NB4 (cell line): ENCODE measurements at places on chromosomes 11 and 22.

DNA sequence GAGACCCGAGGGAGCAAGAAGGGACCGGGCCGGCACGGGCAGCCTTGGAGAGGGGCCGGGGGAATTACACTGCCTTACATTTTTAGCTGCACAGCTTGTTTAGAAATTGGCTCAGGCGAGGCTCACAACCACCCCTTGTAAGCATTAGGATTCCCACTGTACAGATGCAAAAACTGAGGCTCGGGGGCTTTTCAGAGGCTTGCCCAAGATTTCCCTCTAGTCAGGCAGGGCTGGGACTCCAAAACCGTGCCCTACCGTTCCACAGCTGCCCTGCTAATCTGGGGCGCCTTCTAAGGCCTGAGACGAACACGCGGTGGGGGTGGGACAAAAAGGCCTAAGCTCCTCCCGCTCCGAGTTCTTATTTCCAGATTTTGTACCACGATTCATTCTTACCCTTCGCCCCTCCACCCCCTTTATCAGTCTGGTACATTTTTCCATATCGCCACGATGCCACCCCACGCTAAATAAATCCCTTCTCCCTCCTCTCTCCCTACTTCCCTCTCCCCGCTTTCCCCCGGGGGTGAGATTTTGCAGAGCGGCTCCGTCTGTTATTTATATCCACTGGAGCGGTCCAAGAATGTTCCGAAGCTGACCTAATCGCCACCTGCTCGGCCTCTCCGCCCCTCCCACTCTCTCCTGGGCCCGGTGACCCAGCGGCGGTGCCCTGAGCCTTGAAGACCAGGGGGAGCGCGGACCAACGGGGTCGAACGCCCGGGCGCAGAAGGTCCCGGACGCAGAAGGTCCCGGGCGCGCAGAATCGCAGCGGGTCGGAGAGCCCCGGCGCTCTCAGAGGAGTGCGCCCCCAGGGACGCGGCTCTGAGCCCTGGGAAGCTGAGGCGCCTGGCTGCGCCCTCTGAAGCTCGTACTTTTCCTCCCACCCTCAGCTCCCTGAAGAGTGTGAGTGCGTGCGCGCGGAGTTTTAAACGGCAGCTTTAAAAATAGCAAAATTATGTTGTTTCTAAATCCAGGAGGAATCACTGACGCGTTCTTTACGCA is 764 bp upstream of the PACSIN3 start:
- DNase-seq: peak; percentile 80

GRCh38 chr11:66393954-66394353 is 22.4 kb upstream of the SLC29A2 start:
- no peak for DNase-seq

GRCh38 chr11:17691550-17691949 is 27.8 kb upstream of the MYOD1 start:
- no peak for DNase-seq

DNA sequence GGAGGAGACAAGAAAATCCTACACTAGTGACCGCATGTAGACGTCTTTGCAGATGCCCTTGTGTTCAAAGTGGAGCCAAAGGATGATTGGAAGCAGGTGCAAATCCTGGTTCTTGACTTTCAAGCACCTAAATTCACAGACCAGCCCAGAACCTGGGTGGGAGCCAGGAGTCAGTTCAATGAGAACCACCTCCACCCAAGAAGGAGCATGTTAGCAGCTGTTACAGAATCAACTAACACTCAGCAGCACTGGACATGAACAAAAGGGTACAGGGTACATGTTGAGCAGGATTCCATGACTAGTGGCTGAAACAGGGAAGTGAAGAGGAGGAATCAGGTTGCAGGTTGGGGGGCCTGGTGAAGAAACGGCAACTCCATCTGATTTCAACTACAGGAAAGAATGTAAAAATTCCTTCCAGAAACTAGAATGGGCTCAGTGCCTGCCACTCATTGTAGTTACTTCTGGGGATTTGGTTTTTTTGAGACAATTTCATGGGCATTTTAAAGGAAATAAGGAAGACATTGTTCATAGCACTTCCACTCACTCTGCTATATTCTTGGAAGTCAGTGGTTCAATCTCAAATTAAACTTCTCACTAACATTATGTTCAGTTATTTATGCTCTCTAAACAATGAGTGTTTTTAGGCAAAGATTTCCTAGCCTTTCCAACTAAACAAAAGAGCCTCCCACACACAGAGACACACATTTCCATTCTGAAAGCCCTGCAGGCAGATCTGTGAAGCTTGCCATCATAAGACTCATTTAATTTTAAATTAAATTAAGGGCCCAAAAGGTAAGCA is 173.3 kb downstream of the CADM1 start:
- no peak for DNase-seq

GRCh38 chr11:562046-562645 is 1.4 kb downstream of the RASSF7 start:
- DNase-seq: no peak

GRCh38 chr11:112611771-112612170 is 349.4 kb upstream of the NCAM1 start:
- DNase-seq: no peak

DNA sequence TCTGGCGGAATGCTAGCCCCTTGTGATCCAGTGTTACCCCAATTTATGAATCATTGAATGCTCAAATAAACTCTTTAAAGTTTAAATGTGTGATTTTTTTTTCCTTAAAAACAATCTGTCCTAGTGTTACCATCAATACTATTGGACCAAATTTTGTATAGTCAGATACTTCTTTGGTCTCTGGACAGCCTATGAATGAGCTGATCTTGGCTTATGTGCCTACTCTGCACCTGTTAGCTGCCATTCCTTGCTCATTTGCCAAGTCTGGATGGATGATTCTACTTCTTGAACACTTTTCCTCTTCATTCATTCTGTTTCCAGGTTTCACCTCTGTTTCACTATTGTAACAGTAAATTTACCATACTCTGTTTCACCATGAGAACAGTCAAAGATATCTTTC is 226.5 kb upstream of the ZBED5 start:
- DNase-seq: no peak

- no peak for DNase-seq
Observed at GRCh38 chr11:21179770-21180169, 510.4 kb downstream of the NELL1 start.

GRCh38 chr22:40659166-40659565 is 20.1 kb upstream of the MCHR1 start:
- DNase-seq: no peak

DNA sequence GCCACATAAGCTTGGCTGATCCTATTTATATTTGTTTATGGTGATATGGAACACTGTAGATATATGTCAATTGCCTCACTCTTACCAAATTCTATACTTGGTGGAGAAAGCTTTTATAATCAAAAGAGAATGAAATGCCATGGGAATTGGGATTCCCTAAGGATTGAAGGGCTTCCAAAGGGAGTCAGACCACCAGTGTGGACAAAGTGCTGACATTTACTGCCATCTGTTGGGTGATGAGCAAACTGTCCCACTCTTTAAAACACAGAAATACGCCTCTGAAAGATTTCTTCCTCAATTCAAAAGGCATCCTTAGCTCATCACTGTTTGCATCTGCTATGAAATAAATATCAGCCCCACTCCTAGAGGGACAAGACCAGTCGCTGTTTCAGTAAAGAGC is 7.1 kb downstream of the SLC1A2 start:
- DNase-seq: peak; percentile 4

GRCh38 chr22:30555282-30556210 is 9.0 kb upstream of the SEC14L6 start:
- no peak for DNase-seq

GRCh38 chr11:70142221-70142875 is 60.7 kb upstream of the FADD start:
- DNase-seq: no peak

GRCh38 chr11:33987975-33988580 is 63.5 kb upstream of the CAPRIN1 start:
- DNase-seq: peak; percentile 89

GRCh38 chr11:61531044-61531443 is 22.5 kb downstream of the LRRC10B start:
- no peak for DNase-seq

DNA sequence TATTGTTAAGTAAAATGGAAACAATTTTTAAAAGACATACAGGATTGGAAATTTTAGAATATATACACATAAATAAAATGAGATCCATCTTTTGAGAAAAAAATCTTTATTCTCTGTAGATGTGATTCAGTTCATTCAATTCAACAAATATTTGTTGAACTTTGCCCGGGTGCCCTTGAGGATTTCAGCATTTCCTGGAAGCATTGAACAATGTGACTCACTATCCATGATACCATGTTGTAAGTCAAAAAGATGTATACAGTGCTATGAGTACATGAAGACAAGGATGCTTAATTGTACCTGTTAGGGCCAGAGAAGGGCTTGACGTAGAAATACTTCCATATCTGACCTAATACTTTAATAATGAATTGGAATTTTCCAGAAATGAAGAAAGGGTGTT is 353.7 kb downstream of the METTL15 start:
- no peak for DNase-seq
